ENCODE measurements at places on chromosomes 3 and 15.
A peak's percentile ranks its signal among the peaks of the same experiment; 100 is the strongest.

- DNase-seq, result peak; percentile 22
These were observed 4.4 kb upstream of the FOXB1 start for GRCh38 chr15:59999612-60000112.

DNA sequence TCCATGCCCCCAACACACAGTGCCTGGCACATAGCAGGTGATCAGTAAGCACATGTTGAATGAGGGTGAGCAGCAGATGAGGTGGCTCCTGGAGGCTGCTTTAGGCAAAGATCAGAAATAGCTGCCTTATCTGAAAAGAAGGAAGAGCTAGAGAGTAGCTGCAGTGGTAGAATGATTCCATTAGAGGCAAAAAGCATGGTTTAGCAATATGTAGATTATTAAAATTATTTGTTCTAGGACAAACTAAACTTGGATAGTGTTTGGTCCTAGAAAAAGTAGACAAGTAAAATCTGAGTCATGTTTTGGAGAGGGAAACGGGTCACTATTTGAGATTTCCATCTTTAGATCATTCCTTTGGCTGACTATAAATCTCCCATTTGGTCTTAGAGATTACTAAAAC is 32.1 kb downstream of the KIF7 start:
- DNase-seq, result no peak

DNA sequence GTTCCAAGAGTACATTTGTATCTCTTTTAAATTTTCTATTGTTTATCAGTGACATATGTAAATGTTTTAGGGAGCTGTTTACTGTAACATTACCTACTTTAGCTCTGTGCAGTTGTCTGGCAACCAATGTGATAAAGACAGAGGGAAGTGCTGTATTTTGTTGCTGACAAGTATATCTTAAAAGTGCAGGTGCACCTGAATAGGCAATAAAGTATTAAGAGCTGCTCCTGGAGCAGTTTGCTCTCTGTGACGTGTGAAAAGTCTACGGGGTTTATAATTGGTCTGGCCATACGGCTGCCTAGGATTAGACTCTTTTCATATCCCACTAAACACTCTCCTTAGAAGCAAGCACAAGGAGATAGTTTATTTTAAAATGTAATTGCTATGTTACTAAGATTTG is 178.3 kb downstream of the IGF1R start:
- DNase-seq, result peak; percentile 28

DNA sequence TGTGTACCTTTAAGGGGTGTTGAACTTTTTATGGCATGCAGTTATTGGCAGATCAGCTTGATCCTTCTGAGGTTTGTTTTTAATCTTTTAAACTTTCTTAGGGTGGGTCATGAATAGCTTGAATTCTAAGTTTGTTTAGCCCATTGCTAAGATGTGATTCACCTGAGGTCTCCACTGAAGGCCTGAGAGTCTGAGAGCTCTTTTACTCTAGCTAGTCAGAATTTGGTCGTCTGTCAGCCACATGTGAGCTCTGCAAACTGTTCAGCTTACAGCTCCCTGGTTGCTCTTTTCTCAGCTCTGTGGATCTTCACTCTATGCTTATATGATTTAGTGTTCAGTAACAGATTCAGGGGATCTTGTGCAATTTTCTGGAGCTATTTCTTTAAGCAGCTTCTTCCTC is 161.3 kb downstream of the ABHD5 start:
- no peak for DNase-seq

DNA sequence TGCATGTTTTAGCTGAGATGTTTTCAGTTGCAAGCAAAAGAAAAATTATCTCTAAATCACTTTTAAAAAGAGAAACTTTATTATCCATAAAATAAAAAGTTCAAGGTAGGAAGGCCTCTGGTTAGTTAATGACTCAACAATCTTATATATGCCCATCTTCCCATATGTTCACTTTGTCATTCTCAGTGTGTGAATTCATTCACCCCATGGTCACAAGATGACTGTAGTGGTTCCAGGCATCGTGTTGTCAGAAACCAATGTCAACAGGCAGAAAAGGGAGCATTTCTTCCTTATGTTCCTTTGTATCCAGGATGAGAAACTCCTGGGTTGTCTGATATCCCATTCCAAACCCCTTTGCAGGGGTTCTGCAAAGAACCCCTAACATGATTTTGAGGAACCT is 119.9 kb upstream of the RAP2B start:
- no peak for DNase-seq

GRCh38 chr3:33658991-33659848 is 58.8 kb downstream of the CLASP2 start:
- DNase-seq, result peak; percentile 58

- DNase-seq, result no peak
These were observed 9.5 kb upstream of the NR2F2 start for GRCh38 chr15:96320703-96321638.

DNA sequence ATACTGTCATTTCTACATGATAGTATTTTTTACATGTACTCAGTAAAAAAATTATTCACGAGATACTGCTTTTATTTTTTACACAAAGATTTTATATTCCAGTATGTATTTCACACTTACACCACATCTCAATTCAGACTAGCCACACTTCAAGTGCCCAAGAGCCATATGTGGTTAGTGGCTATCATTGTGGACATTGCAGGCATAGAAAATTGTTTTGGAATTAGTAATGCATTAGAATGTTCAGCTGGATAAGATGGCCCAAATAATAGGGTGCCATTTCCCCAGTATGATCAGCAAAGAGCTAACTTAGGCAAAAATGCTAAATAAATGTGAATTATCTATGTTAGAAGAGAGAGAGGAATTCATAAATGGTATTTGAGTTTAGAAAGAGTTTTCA is 203.8 kb upstream of the MCTP2 start:
- no peak for DNase-seq

DNA sequence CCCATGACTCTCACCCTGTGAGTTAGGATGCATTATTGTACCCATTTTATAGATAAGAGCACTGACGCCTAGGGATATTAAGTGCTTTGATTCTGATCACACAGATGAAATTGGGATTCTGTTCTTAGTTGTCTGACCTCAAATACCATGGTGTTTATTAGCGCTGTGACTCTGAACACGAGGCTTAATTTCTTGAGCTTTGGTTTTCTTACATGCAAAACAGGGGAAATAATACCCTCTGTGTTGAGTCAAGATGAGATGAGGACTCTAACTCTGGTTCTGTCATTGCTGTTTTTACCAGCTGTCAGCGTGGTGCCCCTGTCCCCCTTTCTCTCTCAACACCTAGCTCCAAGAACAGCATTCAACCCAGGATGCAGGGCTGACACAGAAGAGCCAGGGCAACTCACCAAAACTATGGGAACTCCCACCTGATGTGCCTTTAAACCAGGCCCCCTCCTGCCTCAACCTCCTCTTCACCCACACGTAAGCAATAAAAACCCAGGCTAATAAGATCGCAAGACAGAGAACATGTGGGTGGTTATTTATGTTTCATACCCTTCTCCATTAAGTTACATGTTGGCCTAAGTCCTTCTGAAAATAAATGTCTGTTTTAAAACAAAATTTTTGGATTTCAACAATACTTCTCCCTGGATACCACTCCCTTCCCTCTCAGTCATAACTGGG is 100.1 kb upstream of the SPATA12 start:
- no peak for DNase-seq

DNA sequence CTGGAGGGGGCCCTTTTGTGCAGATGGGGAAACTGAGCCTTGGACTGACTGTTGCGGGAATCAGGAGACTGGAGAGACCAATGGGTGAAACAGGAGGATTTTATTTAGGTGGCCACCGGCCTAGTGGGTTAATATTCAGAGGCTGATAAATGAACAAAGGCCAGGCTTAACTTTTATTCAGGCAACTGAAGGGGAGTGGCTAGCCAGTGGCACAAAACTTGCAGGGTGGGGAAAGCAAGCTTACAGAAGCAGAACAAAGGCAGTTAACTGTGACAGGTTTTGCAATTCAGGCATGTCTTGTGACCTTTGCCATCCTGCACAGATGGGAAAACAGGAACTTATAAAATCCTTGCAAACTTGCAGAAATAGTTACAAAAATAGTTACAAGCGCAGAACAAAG is 24.9 kb upstream of the ACAD9 start:
- DNase-seq, result no peak

DNA sequence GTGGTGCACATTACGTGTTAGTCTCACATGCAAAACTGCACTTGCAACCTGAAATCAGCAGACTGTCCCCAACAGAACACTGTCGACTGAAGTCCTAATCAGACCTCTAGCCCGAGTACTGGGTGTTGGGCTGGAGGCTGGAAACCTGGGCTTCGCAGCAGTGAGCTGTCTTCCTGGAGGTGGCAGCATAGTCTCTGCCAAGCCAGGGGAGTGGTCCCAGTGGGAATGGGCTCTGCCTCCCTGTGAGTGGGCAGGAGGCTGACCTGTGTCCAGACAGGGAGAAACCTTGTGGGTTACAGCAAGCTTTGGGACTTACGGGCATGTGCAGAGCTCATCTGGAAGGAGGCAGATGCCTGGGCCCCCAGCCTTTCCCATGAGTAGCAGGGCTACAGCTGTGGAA is 38.2 kb upstream of the MYZAP start:
- no peak for DNase-seq

DNA sequence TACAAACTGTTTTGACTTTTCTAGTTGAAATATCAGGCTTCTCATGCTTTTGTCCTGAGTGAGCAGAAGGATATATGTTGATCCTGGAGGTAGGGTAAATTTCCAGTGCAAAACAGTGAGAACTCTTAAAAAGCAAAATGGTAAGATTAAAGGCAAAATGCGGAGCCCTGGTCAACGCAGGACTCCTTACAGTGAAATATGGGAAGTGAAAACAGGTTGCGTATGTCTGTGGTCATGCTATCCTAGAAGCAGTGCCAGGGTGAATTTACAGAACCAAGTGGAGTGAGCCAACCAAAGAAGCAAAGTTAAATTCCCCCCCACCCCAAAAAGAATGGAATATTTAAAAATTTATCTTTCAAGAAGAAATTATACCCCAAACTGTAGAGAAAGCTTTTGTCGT is 256.4 kb downstream of the NR2F2 start:
- no peak for DNase-seq

DNA sequence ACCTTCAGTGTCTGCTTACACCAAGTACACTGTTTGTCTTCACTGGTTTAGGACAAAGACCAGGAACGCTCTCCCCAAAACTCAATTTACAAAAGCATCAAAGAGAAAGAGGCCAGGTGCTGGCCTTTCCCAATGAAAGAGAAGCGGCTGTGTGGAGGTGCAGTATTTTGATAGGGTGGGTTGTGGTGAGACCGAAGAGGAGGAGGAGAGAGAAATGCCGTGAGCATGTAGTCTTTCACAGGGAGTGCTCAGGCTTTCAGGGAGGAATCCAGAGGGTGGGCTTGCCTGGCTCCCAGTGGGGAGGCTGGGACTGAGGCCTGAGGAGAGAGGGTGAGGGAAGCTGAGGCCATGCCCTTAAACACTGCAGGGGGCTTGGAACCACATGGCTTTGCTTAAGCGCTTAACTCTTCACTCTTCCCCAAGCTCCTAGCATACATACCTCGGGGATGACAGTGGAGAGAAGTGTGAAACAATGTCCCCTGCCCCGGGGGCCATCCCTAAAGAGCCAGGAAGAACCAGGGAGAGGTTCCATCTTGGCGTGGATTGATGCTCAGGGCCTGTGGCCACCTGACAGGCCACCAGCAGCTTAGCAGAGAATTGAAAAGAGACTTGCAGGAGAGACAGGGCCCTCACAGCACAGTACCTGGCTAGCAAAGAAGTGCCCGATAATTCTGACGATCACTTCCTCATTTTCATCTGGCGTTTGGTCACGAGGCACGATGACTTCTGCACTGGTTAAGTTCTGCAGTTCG is 60.5 kb downstream of the SENP2 start:
- DNase-seq, result no peak

DNA sequence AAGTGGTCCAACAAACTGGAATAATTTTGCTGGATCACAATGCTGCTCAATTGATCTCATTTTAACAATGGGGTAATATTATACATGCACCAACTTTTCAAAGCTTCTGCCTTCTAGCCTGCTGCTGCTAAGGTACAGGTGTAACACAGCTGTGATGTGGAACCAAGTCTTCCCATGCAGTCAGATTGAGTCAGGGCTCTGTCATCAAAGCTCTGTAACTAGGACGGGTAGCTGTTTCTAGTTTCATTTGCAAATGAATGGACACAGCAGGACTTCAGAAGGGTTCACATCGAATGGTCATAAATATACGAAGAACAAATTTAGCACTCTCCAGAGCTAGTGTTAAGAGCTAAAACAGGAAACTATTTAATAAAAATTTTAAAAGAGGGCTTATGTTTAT is 189.2 kb downstream of the USP13 start:
- DNase-seq, result no peak

DNA sequence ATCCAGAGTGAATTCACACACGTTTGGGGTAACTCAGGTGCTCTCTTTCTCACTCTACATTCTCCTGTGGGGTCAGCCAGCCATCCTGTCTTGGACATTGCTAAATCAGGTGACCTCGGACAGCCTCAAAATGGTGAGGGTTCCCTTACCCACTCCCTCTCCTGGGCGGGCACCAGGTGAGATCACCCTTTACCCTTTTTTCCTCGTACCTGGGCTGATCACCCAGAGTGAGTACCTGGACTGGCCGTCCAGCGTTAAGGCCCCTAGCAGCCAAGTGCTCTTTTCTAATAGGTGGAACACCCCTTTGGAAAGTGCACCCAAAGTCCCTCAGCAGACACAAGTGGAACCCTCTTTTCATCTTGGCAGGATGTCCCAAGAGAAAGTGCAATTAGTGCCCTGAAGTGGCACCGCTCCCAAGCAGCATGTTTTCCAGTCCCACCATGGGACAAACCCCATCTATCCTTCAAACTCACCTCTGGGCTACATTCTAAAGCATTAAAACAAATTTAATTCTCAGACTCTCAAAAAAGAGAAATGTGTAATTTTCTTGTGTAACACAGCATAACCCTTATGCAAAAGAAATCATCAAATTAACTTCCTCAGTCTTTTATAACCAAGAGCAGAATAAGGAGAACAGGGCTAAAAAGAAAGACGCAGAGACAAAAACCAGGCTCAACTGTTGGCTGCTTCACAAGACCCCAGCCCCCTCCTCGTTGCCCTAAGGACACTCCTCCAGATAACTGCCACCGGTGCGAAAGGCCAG is 20.7 kb downstream of the TRANK1 start:
- no peak for DNase-seq

- DNase-seq, result no peak
These were observed 8.8 kb upstream of the C15orf61 start for GRCh38 chr15:67512140-67512539.

GRCh38 chr3:146334151-146334550 is 83.2 kb upstream of the PLSCR4 start:
- no peak for DNase-seq

GRCh38 chr15:89521605-89522004 is 25.2 kb upstream of the RHCG start:
- no peak for DNase-seq

DNA sequence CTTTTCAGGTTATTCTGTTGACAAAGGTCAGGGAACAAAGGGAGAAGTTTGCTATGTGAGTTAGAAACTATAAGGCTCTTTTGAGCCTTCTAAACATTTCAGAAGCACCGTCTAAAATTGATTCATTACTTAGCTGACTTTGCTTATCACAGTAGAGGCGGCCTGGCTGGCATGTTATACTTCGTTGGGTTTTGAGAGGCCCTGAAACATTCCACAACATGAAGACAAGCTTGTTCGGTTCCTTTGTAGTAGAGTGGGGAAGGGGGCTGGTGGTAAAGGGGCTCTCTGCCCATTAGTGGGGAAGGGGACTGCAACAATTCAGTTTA is 23.6 kb downstream of the ZBTB38 start:
- DNase-seq, result no peak
